Caki2 (cell line): ENCODE measurements at places on chromosomes 12 and 14.

GRCh38 chr14:43765474-43765873 is 741.6 kb downstream of the FSCB start:
- no peak for DNase-seq

DNA sequence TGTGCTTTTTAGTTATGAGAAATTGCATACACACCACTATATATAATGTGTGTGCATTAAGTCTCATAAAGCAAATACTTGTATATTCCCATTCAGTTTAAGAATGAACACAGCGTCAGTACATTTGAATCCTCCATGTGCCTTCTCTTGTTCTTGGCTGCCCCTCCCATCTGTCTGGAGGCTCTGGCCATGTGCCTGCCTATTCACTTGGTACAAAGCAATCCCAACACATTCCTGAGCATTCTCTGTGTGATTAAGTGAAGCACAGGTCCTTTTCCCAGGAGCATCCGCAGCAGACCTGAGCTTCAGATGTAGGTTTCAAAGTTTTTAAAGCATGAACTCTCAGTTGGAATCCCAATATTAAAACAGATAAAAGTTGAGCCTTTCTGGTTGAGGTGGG is 58.7 kb downstream of the POLR3B start:
- no peak for DNase-seq

- no peak for DNase-seq
These were observed 17.8 kb upstream of the BCL7A start for GRCh38 chr12:122003651-122004611.

- DNase-seq: no peak
These were observed 422.9 kb downstream of the ZFP36L1 start for GRCh38 chr14:68370057-68370360.

DNA sequence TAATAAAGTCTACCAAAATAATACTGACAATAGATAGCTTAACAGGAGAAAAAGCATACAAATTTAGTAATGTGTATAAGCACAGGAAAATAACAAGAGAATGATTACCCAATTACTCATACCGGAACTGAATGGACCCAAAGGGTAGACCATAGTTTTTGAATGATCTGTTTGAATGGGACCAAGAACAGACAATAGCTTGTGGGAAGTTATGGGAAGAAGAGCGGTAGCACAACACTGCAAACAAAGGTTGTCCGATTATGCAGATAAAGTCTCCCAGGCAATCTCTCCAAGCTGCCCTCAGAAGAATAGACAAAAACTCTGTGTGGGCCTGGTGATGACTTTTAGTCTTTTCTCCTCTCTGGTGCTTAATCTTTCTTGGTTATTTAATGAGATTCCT is 96.6 kb upstream of the NEDD1 start:
- DNase-seq: no peak

DNA sequence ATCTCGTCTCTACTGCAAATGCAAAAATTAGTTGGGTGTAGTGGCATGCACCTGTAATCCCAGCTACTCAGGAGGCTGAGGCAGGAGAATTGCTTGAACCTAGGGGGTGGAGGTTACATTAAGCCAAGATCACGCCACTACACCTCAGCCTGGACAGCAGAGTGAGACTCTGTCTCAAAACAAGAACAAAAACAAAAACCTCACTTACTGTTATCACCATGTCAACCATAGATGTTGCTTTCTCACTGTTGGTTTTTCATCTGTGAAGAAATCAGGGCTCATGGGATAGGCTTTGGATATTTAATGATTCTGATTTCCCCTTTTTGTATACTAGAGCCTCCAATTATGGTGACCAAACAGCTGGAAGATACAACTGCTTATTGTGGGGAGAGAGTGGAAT is 49.7 kb upstream of the CHPT1 start:
- no peak for DNase-seq

DNA sequence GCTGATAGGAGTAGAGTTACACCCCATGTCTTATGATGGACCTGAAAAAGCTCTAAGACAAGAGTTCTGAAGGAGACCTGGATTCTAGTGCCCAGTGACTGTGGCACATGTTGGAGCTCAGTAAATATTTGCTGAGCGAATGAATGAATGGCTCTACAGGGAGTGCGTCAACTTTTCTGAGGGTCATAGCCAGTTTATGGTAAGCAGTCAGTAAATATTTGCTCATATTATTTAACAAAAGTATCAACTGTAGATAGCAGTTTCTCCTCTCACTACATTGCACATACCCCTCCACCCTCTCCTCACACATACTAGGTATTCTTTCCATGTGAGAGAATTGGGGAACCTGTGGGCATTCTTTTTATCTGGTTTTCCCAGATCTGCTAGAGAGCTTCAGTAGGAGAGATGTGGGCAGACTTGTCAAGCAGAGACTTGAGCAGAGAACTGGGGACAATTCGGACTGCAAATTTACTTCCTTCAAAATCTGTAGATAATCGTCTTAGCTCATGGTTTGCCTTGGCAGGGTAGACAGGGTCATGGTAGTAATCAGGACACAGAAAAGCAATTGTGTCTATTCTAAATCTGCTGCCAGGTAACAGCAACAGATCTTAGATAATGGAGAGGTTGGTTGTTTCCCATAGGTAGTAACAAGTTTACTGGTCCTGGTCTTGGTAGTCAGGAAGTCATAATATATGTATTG is 5.7 kb downstream of the SLC4A8 start:
- no peak for DNase-seq

DNA sequence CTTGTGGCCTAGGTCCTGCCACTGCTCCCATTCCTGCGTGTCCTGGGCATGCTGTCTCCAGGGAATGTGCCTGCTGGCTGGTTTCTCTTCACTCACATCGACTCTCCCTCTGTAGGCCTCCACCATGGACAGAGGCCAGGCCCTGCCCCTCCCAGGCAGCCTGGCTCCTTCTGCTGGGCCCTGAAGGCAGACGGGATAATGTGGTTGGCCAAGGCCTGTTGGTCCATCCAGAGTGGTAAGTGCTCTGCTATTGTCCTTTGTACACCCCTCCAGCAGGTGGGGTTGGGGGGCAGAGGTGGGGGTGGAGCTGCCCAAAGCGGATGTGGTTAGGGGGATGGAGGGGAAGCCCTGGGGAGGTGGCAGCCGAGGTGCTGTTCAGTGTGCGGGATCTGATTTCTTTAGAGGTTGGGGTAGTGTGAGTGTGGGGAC is 9.5 kb upstream of the NR4A1 start:
- no peak for DNase-seq

DNA sequence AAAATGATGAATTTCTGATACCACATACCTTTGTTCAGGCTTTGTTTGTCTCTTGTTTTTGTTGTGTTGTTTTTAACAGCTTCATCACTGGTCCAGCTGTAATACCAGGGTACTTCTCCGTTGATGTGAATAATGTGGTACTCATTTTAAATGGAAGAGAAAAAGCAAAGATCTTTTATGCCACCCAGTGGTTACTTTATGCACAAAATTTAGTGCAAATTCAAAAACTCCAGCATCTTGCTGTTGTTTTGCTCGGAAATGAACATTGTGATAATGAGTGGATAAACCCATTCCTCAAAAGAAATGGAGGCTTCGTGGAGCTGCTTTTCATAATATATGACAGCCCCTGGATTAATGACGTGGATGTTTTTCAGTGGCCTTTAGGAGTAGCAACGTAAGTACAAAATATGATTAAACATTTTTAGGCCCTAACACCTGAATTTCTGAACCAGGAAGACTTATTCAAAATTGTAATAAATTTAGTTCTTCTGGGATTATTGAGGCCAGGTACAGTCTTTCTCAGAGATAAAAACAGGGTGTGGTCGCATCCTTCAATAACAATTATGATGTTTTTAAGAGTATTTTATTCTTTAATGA is 22.4 kb downstream of the RXYLT1 start:
- peak; percentile 38 for DNase-seq

- no peak for DNase-seq
These were observed 250.1 kb downstream of the APAF1 start for GRCh38 chr12:98895086-98895651.

DNA sequence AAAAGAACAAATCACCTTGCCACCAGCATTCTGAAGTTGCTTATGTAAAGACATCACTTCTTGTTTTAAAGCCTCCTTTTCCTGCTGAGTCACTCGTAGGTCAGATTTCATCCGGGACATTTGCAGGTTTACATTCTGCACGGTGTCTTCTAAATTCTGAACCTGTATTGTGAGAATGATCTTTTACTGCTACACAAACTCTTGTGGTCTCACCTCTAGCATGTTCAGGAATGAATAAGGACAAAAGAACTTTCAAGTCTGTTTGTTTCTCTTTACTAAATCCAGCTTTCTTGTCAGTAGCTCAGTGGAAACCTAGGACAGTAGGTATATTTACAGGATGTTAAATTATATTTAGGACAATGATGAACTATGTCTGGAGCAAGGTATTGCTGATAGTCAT is 73.5 kb upstream of the SAV1 start:
- DNase-seq: peak; percentile 37

DNA sequence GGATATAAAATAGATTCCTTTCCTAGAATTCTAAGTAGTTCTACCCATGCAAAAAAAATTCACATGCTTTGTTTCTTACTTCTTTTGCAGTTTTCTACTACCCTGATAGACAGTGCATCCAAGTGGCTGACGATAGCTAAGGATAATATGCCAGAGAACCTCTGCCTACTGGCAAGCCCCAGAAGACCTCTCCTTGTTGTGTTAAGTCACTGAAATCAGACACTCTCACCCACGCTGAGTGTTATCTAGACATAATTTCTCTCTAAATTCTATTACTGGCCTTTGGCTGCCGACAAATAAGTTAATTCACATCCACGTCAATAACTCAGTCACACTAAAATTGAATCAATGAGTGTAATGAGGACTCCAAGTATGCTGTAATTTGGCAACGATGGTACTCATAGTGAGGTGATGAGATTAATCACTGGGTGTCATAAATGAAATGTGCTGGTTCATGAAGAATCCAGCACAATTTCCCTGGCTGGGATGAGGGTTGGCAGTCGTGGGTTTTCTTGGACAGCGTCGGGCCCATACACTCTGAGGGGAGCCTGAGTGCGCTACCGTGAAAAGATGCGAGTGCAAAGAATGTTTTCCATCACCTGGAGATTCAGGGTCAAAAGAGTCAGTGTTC is 354.8 kb upstream of the TMEM132C start:
- DNase-seq: no peak

GRCh38 chr14:63343878-63344277 is 25.1 kb upstream of the GPHB5 start:
- no peak for DNase-seq

DNA sequence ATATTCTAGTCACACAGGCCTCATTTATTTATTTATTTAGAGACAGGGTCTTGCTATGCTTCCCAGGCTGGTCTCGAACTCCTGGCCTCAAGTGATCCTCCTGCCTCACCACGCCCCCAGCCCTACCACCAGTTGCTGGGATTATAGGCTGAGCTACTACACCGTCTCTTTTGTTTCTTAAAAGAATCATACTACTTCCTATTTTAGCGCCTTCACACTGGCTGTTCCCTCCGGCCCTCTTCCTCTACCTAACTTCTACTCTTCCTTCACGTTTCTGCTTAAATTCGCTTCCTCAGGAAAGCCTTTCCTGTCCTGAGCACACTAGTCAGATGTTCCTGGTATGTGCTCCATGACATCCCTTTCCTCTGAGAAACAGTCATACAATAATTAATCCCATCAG is 6.4 kb upstream of the MRPL42 start:
- no peak for DNase-seq

GRCh38 chr12:67284561-67284960 is 15.4 kb downstream of the CAND1 start:
- DNase-seq: no peak

- DNase-seq: no peak
These were observed 2.7 kb upstream of the SLCO1A2 start for GRCh38 chr12:21337453-21337852.

DNA sequence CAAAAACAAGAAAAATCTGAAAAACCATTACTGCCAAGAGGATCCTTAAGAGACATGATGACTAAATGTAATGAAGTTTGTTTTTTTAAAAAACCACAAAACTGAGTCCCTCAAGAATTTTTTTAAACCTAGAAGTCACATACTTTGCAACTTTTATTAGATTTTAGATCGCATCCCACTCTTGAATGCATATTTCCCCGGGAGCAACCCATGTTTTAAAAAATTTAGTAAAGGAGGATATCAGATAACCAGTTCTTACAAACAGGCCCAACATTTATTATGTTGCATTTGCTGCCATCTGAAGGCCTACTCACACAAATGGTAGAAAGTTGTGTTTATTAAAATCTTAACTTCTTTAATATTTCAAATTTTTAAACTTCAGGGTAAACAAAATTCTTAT is 44.3 kb upstream of the CCT2 start:
- peak; percentile 43 for DNase-seq

- no peak for DNase-seq
These were observed 50.7 kb downstream of the BCAT1 start for GRCh38 chr12:24898185-24898584.

GRCh38 chr12:54711669-54712068 is 63.5 kb upstream of the DCD start:
- DNase-seq: no peak

- DNase-seq: no peak
These were observed 39.3 kb downstream of the MED13L start for GRCh38 chr12:116238149-116238548.

DNA sequence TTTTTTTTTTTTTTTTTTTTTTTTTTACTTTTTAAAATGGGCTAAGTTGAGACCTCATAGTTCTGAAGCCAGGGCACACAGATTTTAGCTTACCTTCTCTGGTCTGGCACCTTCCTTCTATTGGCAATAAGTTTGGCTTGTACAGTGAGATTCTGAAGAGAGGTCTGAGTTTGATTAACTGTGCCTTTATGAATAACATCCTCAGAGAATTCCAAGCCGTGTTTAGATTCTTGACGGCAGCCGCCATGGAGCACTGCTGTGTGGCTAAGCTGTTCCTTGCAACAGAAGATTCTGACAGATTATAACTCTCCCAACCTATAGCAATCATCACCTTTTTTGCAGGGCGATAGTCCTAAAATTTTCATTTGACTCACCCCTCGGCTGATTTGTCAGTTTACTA is 354.9 kb upstream of the FAR2 start:
- DNase-seq: no peak

- no peak for DNase-seq
These were observed 281.9 kb downstream of the ACSS3 start for GRCh38 chr12:81359736-81360135.

DNA sequence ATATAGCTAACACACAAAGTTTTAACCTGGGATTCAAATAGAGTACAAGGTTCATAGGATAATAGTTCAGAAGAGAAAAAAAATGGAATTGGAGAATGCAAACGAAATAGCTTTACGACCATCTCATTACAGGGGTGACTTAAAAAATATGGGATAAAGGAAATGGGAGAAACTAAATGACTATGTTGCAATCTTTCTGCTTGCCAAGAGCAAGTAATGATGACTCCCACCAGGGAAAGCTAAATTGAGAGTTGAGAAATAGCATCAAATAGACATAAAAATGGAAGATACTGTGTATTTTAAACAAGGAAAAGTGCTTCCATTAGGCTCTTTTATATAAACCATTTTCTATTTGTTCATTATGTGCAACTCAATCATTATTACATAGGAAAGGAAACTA is 155.7 kb upstream of the ATXN7L3B start:
- DNase-seq: no peak

DNA sequence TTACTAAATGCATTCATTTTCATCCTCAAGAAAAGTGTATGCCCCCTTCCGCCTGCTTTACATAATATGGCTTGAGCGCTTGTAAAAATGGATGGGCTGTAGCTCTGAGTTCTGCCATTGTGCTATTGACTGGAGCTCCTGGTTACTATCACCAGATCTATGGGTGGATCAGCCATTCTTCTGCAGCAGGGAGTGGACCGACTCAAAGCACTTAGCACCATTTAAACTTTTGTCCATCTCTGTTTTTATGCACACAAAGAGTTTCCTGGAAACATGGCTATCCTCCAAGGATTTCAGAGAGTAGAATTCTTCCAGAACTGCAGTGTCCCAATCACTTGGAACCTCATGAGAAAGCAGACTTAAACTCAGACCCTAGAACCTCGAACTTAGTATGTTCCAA is 4.5 kb upstream of the NUMB start:
- DNase-seq: peak; percentile 2
